ENCODE measurements at places on chromosomes 12 and 14.

- DNase-seq, result no peak
Measured at GRCh38 chr12:93798279-93799151, 121.3 kb downstream of the CRADD start.

DNA sequence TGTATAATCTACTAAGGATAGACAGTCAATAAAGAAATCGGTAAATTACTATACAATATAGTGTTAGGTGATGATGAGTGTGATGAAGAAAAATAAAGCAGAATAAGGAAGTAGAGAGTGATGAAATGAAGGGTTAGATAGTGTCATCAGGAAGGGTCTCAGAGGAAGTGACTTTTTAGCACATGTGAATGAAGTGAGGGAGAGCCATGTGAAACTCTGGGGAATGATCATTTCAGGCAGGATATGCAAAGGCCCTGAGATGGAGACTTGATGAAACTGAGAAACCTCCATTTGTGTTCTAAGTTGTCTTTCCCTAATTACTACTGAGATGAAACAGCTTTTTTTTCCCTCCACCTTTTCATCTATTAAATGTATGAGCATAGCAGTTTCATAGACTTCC lies 19.4 kb upstream of the GNPTAB start:
- no peak for DNase-seq

DNA sequence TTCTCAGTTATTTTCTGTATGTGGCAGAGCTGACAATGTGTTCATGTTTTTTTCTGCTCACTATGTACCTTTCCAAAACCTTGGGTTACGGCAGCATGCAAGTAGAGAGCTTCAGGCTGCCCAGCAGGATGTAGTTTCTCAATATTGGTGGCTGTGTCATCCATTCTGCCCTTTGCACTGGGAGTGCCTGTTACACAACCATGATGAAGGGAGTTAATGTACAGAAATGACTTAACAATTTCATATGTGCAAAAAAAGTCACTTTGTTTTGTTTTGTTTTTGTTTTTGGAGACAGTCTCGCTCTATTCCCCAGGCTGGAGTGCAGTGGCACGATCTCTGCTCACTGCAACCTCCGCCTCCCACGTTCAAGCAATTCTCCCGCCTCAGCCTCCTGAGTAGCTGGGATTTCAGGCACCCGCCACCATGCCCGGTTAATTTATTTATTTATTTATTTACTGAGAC lies 6.1 kb upstream of the CNIH1 start:
- no peak for DNase-seq

DNA sequence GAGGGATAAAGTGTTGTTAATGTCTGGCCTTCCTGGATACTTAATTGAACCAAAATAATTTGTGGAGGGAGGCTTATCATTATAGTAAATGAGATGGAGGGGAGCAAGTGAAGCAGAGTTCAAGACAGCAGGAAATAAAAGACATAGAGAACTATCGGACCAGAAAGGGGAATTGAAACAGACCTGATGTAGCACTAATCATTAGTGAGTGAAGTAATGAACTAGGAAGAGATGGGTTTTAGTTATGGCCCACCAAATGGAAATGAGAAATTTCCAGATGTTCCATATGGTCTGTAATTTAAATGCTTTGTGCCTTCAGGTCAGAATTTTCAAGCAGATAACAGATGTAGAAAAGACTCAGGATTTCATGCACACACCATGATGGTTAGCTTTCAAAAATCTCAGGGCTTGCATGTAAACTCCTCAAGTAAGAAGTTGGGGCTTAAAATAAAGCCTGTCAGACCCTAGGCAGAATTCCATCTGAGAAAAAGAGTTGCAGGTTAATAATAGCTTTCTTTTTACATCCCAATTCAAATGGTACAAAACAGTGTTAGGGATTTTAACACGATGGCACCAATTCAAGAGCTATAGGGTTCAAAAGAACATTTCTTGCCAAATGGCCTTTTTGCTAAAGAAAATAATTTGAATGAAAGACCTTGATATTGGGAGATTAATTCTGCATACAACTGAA lies 355.8 kb downstream of the FSCB start:
- no peak for DNase-seq

DNA sequence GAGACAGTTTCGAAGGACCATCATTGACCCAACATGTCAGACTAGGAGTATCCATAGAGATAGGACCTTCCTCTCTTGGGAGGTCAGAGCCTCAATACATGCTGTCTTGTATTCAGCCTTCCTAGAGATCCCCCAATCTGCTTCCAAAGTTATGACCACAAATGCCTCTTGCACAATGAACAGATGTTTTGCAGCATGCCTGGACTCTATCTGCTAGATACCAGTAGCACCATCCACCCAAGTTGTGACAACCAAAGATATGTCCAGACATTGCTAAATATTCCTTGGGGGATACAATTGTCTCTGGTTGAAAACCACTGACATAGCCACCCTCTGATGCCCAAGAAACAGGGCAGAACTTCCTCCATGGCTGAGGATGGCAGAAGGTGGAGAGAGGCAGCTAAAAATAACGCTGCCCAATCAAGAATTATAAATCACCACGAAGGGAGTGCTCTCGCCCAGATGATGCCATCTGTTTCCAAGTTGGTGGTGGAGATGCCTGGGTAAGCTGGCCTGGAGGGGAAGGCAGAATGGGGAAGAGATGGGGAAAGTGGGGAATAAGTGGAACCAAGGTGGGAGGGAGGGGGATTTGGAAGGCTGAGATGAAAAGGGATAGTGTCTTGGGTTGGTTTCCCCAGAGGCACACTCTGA lies 42.9 kb upstream of the NOS1 start:
- DNase-seq, result no peak

GRCh38 chr14:62189698-62190097 lies 427.5 kb downstream of the SNAPC1 start:
- no peak for DNase-seq

GRCh38 chr14:34198096-34198495 lies 247.2 kb upstream of the EGLN3 start:
- DNase-seq, result no peak

DNA sequence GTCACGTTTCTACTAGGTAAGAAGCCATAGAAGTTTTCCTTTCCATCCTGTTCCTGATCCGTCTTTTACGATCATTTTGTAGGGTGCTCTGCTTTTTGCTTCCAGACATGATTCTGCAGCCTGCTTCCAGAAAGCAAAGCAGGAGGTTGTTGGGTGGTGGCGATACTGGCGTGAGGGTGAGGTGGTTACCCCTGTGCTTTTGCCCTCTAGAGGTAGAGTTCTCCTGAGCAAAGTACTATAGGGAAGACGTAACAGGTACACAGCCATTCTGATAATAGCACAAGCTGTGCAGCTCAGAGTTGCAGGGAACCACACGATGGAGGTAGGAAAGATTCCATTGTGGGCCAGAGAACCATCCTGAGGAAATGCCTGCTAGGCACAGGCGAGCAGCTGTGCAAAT lies 186.0 kb downstream of the PAH start:
- DNase-seq, result no peak

- DNase-seq, result no peak
Measured at GRCh38 chr12:104740668-104741067, 217.4 kb downstream of the SLC41A2 start.

DNA sequence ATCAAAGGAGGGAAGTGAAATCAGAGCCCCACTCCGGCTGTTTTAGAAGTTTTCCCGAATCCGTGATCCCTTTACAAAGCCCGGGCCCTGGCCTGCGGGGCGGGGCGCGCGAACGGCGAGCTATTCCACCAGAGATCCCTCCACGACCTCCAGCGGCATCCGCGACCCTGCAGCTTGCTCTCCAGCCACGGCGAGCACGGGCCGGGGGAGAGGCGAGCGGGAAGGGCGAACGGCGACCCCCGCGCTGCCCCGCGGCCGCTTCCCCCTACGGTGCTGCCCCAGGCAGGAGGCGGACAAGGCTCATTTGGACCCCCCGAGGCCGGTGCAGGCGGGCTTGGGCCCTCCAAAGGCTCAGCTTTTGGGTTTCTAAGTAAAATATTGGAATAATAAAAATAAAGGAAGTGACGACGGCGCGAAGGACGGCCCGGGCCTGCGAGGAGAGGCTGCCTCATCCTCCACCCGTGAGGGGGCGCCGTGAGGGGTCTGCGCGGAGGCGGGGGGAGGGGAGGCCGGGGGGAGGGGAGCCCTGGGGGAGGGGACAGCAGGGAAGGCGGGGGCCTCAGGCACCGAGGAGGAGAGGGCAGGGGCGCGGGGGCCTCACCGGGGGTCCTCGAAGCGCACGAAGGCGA lies 613 bp downstream of the SRSF9 start:
- peak; percentile 25 for DNase-seq

DNA sequence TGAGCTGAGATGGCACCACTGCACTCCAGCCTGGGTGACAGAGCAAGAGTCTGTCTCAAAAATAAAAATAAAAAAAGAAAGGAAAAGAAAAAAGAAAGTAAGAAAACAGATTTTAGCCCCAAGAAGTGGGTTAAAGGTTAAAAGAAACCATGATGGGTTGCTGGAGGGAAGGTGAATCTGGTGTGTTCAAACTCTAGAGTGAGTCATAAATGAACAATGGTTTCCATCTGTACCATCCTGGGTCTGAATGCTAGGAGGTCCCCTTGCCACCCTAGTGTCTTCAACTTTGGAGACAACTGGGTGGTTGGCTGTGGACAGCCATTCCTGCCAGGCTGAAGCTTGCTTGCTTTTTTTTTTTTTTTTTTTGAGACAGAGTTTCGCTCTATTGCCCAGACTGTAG lies 1.6 kb upstream of the RPS26 start:
- DNase-seq, result no peak

DNA sequence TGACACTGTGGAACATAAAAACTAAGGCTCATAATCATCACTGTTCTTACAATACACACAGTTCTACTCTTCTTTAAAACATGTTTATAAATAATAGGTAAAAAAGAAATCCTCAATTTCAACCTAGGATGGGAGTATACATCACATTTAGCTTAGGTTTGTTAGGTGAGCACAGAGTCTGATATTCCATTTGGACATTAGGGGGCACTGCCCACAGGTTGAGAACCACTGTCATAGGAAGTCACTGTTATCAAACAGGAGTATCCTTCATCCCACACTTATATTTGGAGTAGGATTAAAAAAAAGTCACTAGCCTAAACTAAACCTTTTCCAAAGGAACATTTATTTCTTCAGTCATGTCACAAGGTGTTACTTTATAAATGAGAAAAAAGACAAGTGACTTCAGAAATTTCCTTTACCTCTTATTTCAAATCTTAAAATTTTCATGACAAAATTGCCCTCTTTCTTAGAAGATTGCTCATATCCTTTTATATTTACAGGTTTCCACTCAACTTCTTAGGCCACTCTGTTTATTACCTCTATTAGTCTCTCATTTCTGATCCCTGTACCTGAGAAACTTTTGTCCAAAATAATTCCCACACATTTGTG lies 240.6 kb downstream of the CPNE8 start:
- no peak for DNase-seq

DNA sequence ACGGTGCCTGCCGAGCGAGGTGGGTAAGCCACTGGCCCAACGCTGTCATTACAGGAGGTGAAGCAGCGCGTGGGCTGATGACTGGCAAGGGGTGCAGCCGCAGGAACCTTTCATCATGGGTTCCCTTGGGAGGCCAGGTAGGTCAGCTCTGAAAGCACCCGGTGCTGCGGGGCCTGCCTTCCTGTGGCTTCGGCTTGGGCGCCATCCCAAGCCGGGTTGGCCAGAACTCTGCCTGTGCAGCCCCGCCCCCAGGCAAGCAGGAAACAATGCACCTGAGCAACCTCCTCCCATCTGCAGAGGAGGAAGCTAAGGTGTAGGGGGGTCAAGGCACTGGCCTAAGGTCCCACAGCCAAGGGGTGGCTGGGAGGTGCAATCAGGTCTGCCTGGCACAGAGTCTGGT lies 20.0 kb upstream of the HHIPL1 start:
- DNase-seq, result no peak

- no peak for DNase-seq
Measured at GRCh38 chr14:54737132-54737711, 165.4 kb downstream of the GCH1 start.

DNA sequence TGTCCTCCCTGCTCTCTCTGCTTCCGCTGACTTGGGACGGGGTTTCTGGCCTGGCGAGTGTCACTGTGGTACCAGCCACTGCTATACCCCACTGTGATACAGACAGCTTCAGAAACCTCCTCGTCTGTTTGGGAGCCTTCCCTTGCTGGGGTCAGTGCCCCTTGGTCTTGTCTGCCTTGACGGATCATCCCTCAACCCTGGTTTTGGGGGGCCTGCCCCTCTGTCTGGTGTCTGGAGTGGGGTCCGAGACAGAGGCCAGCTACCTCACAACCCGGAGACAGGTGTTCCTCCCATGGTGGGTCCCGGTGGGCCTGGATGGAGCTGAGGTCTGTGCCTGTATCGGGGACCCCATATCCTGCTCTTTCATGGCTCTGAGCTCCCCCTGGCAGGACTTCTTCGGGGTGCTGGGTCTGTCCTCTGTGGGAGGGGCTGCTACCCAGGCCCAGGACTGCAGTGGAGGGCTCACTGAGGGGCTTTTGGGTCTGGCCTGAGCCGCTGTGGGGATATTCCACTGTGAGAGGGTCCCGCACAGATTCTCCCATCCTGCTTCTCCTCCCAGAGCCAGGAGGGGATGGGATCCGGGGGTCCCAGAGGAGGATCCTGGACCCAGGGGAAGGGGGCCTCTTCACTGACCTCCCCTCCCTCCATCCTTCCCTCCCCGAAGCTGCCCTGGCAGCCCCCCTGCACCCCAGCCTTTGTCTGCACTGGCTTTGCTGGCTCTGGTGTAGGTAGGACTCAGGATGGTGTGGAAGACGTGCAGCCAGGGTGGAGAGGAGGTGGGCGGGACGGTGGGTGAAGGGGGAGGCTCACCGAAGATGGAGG lies 365.5 kb downstream of the TMEM121 start:
- DNase-seq, result no peak

DNA sequence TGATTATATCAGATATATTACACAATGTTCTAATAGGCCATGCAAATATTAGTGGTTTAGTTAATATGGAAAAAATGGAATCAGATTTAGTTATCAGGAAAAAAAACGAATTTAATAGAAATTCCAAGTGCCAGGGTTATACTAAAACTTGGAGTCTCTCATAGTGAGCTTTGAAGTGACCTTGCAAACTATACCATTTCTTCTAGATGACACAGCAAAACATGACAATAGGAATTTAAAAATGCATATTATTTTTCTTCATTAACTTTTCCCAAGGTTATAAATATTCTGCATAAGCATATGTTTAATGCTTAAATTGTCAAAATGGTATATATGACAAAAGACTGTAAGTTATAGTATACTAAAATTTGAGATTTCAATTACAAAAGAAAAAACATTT lies 250.1 kb upstream of the DCN start:
- no peak for DNase-seq

DNA sequence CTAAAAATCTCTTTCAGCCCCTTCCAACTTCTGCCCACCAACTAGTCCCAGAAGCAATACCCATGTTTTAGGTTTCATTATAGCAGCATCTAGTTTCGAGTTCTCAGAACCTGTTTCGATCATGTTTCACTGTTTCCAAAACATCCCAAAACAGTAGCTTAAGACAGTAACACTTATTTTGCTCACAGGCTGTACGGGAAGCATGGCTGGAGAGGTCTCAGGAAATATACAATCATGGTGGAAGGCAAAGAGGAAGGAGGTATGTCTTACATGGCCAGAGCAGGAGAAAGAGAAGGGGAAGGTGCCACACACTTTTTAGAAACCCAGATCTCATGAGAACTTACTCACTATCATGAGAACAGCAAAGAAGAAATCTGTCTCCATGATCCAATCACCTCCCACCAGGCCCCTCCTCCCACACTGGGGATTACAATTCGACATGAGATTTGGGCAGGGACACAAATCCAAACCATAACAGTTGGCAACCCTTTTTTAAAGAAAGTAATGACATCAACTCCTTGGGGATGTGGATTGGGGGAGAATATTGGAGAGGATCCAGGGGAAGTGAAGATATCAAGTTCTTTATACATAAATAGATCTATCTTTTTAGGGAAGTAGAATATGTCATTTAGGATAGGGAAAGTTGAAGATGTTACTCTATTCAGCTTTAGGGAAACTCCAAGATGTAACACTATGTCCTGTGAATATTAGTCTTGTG lies 269.9 kb upstream of the PLEKHG7 start:
- no peak for DNase-seq
